ENCODE measurements at places on chromosomes 1 and 21. TPM values are rescaled to one million over a fixed set of nuclear protein-coding genes. Genes with fewer than 3 reads are reported as not detected.

Gene RALGPS2
- polyA plus RNA-seq = 4.2 TPM

Gene OPRD1
- 0.17 TPM for polyA plus RNA-seq

Gene FCAMR
- not detected for polyA plus RNA-seq

Gene RXFP4
- polyA plus RNA-seq = not detected

Gene SLC25A44
- 7.0 TPM for polyA plus RNA-seq

Gene PRDM15
- polyA plus RNA-seq = 2.9 TPM

Gene RIPPLY3
- polyA plus RNA-seq = 1.3 TPM

Gene POU3F1
- polyA plus RNA-seq = 0.40 TPM

Gene SERTAD4
- 0.70 TPM for polyA plus RNA-seq

Gene PCBP3
- polyA plus RNA-seq = 4.2 TPM

Gene DCST2
- 0.24 TPM for polyA plus RNA-seq

Gene TLCD4
- polyA plus RNA-seq = 1.6 TPM

Gene OVAAL
- not detected for polyA plus RNA-seq
